ENCODE measurements at places on chromosomes 1 and 21.

GRCh38 chr1:245888809-245889208 lies 618.3 kb downstream of the SMYD3 start:
- DNase-seq = no peak

DNA sequence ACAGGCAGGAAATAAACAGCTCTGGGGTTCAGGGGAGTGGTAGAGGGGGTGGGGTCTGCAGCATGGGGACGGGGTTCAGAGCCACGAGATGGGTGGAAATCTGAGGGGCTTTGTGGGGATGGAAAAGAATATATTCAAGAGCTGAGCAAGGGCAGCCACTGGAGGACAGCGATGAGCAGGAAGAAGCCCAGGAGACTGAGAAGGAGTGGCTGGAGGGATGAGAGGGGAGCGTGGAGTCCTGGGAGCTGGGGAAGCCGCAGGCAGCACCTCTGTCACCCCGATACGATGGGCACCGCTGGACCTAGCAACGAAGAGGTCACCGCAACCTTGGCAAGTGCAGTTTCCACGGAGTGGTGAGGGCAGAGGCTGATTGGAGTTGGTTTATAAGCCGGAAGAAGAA lies 10.0 kb upstream of the KCNAB2 start:
- no peak for DNase-seq

DNA sequence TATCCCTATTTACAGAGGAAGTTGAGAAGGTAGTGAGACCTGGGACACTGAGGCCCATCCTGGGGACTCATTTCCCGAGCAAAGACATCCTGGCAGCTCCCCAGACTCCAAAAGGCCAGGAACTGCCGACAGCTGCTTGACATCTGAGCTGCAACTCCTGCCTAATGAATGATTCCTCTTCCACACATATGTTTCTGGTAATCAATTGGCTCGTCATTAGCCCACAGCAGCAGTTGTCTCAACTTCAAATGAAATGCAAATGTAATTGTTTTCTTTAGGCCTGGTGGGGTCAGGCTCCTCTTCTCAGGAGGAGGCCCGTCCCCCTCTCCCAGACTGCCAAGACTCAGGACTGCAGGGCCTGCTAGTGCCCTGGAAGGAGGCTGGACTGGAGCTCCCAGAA lies 61.8 kb upstream of the DISP3 start:
- DNase-seq = no peak

- DNase-seq = no peak
These were observed 1.5 kb downstream of the IVNS1ABP start for GRCh38 chr1:185315445-185316071.

GRCh38 chr1:18479454-18479853 lies 1.3 kb upstream of the KLHDC7A start:
- DNase-seq = no peak

DNA sequence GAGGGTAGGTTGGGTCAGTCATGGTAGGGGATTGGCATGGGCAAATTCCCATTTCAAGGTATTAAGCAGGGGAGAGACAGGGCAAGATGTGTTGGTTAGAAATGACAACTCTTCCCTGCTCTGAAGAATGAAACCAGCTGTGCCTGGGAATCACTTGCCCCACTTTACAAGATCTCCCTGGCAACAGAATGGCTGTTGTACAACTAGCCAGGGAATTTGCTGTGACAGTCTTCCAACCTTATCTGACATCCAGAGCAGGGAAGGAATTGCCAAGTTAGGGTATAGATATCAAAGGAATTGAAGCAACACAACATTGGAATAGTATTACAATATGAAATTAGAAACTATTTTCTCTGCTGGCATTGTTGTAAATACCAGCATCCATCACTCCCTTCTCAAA lies 154.7 kb downstream of the CACNA1E start:
- DNase-seq = no peak

- no peak for DNase-seq
These were observed 69.8 kb downstream of the TNR start for GRCh38 chr1:175673371-175674150.

DNA sequence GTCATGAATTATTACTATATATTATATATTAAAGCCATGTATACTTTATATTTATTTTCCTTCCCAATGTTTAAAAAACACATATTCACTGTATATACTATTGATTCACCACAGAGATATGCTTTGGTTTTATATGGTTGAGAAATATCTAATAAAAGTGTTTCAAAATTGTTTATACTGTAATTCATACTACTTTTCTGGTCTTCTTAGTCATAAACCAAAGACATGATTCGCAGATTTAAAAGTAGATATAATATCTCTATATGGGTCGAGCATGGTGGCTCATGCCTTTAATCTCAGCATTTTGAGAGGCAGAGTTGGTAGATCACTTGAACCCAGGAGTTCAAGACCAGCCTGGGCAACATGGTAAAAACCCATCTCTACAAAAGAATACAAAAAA lies 738.4 kb downstream of the USP25 start:
- DNase-seq = no peak

DNA sequence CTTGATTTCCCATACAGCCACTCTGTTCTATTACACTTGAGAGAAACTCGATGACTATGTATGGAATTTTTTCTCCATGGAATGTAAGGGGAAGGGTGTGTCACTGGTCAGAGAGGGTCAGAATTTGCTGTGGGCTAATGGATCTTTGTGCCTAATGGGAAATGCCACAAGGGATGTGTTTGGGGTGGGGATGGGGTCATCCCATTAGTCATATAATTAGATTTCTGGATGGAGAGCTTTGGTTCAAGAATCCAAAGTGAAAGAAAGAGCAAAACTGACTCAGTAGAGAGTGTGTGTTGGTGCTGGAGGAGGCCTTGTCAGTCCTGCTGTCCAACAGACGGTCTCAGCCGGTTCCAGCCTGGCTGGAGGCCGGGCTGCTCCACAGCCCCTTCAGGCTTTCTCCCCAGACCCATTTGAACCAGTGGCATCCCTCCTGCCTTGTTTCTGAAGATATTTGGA lies 86.4 kb downstream of the LAMC2 start:
- no peak for DNase-seq

DNA sequence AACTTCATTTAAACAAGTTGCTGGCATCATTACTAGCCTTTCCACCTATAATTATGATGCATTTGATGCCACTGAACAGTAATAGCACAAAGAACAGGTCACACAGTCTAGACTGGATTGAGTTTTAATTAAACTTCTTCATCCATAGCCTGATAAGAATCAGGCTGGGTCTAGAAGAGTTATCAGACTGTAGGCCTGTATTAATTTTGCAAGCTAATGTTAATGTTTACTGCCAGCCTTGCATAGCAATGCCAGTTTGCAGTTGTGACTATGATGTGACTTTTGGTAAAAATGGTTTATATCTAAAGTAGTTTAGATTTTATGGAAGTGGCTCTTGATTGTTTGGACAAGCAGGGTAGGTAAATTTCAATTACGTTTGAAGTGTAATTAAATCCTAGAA lies 68.0 kb downstream of the PRKAA2 start:
- no peak for DNase-seq

DNA sequence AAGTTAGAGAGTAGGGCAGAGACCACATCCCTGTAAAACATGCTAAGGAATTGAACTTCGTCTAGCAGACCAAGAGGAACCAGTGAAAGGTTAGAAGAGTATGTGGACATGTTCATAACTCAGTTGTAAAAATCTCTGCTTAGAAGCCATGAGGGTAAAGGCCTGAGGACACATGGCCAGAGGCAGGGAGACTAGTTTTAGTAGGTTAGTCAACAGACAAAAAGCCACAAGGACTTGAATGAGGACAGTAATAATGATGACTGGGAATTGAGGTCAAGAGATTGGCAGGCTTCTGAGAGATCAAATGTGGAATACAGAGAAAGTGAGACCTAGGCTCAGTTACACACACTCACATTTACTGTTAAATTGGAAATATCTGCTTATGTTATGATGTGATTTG lies 205.5 kb upstream of the HOOK1 start:
- no peak for DNase-seq

- no peak for DNase-seq
These were observed 37.5 kb upstream of the QSOX1 start for GRCh38 chr1:180116964-180117763.

DNA sequence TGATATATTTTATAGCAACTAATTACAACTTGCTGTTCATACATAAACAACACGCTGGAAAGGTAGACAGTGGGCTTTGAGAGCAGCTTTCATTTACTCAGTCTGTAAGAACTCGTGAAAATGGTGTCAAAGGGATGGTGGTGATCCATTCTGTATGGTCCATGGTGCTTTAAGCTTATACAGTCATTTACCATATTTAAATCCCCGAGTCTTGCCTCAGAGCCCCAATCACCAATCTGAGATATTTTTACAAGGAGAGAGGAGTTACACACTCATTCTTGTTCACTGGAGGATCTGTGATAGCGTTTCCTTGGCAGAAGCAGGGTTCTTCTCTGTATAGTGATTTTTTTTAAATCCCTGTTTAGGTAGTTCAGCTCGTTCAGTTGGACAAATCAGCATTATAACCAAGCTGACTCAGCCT lies 694.6 kb downstream of the USP25 start:
- no peak for DNase-seq

DNA sequence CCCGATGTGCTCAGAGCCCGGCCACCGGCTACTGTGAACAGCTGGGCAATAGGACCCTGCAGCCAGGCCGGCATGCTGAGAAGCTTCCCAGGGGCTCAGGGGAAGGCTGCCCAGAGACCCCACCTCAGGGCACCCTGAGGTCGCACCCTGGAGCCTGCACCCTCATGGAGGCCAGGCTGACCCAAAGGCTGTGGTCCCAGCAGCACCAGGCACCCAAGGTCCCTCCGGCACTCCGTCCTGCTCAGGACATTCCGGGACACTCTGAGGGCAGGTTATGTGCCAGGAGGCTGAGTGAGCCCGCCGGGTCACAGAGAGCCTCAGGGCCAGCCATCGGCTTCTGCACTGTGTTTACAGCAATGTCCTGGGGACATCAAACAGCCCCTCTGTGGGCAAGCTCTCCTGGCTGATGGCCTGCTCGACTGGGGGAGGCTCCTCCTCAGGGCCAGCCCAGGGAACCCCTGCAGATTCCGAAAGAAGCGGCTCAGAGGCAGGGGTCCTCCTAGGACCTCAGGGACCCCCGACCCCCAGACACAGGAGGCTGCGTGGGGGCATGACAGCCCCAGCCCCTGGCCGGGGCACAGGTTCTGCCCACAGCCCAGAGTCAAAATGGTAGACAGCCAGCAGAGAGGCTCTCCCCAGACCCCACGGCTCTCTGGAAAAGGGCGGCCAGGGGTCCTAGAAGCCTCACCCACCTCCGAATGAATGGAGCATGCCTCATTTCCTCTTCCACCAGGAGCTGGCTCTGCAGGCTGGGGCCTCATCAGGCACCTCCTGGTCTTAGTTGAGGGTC lies 8.2 kb downstream of the SLC19A1 start:
- DNase-seq = no peak

DNA sequence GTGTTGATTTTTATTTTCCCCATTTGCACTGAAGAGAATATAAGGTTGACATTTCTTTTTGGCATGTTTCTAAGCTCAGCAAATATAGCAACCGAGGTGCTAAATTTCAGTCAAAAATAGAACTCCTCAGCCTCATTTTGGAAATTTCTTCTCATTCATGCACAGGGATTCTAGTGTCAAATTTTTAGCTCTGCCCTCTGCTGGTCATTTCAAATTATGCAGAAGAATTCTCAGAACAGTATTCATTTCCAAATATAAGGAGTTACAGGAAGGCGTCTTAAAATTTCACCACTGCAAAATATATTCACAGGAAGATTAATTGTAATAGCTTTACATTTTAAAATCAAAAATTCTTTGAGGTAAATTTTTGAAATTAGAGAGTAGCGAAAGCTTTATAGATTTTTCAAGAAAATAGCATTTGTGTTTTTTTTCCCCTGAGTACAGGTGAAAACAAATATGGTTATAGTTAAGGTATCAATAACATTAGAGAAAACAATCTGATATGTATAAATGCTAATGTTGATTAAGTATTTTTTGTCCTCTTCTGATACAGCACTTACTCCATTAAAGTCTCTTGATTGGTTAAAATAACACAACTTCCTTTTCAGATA lies 57.9 kb downstream of the FMN2 start:
- no peak for DNase-seq

DNA sequence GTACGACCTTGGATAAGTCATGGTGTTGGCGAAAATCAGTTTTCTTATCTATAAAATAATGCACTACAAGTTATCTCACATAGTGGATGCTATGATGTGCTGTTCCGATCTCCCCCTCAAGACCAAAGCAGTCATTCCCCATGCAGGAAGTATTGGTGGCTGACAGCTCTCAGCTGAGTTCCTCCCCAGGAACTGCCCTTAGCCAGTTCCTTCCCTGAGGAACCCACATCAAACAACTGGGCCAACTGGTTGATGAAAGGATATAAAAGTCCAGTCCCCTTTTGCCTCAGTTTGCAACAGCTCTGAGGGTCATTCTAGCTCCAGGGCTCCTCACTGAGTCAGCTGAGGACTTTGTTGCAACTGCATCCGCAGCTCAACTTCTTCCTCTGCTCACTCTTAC lies 16.1 kb upstream of the SLAMF1 start:
- DNase-seq = no peak

DNA sequence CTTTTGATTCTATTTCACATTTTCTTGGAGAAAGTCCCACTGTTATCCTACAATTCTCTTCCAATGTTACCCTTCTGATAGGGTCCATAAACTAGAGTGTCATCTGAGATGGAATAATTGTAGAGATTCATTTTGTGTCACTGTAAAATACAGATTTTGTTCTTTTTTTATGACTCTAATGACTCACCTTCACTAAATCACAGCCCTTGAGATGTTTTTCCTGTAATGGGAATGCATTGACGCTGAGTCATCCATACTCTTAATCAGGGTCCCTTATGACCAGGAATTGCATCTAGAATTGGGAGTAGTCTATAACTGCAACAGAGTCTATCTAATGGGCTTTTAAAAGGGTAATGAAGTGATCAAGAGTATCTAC lies 315.5 kb downstream of the TGFB2 start:
- no peak for DNase-seq

DNA sequence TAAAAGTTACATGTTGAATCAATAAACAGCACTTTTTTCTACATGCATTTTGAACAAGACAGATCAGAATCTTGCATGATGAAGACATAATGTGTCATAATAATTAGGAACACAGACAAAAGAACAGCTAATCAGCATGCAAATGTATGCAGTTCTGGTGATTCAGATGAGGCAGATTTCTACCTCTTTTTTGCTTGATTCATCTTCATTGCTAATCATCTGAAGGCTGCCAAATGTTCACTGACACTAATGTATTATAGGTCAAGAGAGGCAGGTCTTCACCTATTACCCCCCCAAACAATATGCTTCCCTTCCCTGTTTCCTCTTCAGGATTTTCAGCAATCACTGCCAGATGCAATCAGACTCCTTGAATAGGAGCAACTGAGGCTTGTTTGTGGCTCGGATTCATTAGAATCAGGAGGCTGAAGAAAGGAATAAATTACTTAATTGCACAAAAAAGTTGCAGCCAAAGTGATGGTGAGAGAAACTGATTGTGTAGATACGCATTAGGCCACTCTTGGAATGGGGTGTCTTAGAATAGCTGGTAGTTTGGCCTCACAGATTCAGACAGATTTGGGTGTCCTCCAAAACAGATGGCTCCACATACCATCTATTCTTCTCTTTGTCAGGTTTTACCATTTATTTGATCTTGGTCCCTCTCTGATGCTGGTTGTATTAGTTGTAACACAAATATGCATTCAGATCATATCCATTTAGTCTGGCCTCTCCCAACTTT lies 275.4 kb downstream of the RPS6KC1 start:
- DNase-seq = no peak

- no peak for DNase-seq
These were observed 8.1 kb downstream of the CYP4X1 start for GRCh38 chr1:47031585-47031984.
